Caki2 (cell line): ENCODE measurements at places on chromosomes 2 and 18. TPM values are rescaled to one million over a fixed set of nuclear protein-coding genes. Genes with fewer than 3 reads are reported as not detected.

DNA sequence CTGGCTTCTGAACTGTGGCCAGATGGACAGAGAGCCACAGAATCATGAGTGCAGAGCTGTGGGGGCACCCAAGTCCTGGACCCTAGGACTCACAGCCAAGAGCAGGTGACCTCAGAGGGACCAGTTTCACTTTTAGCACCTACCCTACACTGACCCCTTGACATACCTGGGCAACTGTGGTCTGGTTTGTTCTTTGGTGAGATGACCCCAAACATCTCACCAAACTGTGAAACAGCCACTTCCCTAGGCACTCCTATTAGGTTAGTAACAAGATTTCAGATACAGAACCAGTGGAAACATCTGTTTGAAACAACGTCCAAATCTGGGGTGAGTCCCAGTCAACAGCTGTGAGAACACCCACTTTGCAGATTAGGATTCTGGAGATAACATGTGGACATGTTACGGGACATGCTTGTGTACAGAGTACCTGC lies 1.9 kb upstream of the ZFP36L2 start:
- no peak for DNase-seq

Gene CAPN14
- 0.57 and 1.6 TPM in 2 replicates for total RNA-seq

Gene ITPRIPL1
- not detected in 2 replicates for total RNA-seq

Gene KIF1A
- total RNA-seq, result 1.2 TPM in 1 of 2 replicates, not detected in the other

Gene BUB1
- 76.6 and 93.2 TPM in 2 replicates for total RNA-seq

Gene ABHD1
- total RNA-seq, result 0.78 TPM in 1 of 2 replicates, not detected in the other

Gene CDKL4
- total RNA-seq, result not detected in 2 replicates

Gene CIDEA
- not detected in 2 replicates for total RNA-seq

DNA sequence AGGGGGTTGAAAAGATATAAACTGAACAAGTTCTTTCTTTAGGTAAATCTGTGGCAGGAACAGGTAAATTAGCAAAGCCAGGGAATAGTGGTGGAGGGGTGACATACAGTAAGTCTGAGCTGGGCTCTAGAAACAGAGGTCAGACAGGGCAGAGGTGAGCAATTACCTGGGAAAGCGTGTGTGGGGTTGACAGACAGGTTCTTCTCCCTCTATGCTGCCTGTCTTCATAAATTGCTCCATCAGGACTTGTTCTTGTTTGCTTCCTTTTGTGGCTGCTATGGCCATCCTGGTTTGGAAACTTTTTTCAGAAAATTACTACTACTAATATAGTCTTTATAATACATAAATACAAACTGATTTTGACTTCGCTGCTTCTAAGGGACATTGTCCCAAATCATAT lies 3.4 kb upstream of the ANKRD12 start:
- DNase-seq, result no peak

Gene NLRC4
- total RNA-seq, result not detected in 2 replicates

DNA sequence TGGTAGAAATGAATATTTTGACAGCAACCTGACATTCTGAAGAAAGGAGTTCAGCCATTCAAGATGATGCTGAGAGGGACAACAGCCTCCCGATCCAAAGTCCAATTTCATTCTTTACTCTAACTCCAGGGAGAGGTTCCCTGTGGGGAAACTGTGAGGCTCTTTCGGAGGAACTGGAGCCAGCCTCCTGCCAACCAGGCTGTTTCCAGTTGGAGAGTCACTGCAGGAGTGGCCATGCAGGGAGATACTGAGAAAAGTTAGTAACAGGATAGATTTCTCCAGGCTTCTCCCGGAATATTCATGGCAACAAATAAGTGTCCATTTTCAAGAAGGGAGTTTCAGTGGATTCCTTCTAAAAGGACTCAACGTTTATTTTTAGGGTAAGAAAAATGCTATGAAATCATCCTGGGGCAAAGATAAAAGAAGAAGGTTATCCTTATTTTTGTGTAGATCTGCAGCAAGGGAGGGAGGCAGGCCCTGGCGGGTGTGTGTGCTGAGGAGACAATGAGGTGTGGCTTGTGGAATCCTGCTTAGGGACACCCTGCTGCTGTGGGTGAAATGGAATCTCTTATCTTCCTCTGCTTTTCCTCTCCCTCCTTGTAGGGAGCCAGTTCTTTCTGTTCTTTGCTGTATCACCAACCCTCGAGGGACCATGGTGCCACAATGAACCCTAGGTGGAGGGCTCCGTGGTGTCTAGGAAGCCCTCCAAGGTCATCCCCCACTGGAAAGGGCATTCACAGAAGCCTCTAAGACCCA lies 18.1 kb downstream of the KLHL14 start:
- DNase-seq, result no peak

DNA sequence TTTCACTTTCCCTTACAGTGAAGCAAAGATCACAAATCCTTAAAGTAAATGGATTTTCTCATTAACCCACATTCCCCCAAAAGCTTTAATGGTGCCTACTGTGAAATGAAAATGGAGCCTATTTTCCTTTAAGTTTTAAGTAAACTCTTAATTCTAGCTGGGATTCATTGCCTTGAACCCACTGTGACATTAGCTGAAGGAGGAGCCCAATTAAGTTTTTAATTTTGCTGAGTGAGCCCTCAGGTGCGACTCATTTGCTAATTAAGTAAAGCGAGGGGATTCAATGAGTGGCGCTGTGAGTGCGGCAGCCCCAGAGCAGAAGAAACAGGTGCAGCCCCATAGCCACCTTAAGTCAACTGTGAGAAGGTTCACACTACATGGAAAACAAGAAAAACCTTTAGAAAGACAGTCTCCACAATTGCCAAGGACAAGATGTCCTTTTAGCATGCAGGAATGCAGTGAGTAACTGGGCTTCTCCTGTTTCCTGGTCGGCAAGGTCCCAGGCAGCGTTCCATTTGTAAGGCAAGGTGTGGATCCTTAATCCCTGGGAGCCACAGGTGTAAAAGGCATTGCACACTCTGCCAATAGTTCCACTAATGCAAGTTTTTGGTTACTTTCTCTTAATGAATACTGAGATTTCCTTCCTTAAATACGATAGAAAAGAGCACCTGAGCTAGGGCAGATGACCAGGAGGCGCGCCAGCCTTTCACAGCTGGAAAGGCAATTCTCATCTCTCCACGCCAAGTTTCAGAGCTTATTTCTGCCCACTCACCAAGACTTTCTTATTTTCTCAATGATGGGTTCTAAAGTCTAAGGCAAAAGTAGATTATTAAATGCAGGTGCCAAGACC lies 87.7 kb downstream of the TMEM18 start:
- no peak for DNase-seq

DNA sequence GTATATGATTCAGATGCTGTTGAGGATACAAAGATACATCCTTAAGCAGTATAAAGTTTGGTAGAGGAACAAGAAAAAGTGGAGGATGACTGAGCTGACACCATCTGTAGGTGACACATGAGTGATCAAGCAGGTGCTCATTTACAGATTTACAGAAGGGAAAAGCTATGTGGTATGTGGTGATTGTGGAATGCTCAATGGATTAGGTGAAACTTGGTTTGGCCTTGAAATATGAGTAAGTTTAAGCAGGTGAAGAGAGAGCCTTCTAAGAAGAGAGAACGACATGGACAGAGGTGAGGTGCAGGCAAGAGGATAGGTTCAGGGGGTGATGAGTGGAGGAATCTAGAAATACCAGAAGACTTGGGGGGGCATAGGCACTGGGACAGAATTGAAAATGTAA lies 5.9 kb downstream of the ASXL3 start:
- no peak for DNase-seq

Gene CNGA3
- not detected in 2 replicates for total RNA-seq

DNA sequence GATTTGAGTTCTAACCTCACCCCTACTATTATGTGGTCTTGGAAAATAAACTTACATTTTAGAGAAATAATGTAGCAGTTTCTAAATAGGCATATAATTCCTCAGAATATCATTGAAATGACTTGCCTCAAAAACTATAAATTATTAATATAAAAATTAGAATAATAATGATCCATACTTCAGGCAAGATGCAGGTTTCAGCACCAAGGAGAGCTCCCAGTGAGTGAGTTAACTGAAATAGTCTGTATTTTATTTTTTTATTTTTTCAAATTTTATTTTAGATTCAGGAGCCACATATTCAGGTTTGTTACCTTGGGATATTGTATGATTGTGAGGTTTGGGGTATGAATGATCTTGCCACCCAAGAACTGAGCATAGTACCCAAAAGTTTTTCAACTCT lies 472.2 kb upstream of the DCC start:
- DNase-seq, result no peak

DNA sequence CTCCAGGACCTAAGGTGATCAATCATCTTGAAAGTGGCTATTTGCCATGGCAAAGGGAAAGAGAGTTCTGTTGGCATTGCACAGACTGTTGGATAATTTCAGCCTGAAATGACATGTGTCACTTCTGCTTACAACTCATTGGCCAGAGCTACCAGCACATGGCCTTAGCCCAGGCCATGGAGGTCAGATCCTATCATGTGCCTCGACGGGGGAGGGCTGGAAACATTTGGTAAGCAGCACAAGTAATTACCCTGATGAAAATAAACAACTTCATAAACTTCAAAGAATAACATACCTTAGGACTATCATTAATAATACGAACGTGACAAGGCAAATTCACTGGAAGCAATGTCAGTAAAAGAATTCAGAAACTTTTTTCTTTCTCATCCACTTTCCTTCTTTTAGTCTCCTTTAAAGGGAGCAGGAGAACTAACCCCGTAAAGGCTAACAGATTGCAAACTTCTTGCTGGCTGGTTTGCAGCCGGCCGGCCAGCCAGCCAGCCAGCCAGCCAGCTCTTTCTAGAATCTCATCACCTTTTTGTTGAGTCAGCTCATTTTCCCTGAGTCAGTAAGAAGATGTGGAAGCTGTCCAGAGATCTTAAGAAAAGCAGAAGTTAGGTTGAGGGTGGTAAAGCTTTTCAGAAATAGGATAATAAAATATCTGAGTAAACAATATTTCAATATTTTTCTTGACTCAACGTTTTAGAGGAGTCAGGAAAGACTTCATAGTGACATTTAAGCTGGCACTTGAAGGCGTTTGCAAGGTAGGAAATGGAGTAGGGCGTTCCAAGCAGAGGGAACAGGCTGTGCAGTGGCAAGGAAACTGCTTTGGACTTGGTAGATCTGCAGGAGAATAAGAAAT lies 31.9 kb downstream of the CNRIP1 start:
- DNase-seq, result no peak

DNA sequence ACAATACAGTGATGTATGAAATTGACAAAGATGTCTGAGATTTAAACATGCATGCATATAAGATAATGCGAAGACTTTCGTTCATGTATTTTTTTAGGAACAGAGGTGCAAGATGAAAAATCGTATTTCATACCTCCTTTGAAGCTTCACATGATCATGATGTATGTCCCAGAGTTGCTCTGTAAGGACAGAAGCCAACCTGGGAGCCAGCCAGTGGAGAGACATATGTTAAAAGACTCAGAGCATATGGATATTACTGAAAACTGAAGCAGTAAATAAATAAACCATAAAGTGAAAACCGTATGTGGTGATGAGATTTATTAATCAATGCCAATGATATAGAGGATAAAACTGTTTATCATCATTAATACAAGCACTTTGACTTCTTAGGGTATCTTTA lies 424.4 kb upstream of the NETO1 start:
- DNase-seq, result no peak

DNA sequence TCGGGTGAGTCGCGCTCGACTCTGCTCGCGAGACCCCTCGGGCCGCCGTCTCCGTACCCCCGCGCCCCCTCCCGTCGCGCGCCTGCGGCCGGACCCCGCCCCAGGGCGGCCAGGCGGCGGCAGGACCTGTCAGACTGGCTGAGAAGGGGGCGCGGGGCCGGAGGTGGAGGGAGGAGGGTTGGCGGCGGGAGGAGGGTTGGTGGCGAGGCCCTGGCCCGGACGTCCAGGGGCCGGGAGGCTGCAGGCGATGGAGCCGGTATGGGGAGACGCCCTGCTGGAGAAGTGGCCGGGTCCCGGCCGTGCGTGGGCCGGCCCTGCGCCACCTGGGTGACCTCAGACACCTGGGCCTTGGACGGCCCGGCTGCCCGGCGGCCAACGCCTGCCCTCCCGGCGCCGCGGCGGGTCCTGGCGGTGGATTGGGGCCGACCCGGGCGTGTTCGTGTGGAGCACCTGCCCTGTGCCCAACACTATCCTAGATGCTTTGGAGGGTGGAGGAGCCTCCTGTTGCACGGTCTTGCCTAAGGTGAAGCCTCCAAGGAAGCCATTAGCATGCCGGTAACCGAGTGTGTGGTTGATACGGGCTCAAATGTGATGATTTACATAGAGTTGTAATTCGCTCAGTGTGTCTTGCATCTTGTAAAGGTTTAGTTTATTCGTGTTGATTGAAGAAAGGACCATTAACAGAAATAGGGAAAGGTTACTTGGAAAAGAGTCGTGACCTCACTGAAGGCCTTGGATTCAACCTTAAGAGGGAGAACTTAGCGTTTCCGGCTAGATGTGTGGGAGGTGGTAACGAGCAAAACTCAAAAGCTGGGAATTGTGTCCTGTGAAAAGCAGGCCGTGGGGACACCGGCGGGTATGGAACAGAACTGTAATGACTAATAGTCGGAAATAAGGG lies 550 bp downstream of the MYL12B start:
- no peak for DNase-seq

GRCh38 chr2:237345891-237346640 lies 67.9 kb downstream of the COL6A3 start:
- DNase-seq, result no peak

Gene DTYMK
- total RNA-seq, result 93.0 and 140 TPM in 2 replicates

Gene RAD51AP2
- total RNA-seq, result not detected in 2 replicates

DNA sequence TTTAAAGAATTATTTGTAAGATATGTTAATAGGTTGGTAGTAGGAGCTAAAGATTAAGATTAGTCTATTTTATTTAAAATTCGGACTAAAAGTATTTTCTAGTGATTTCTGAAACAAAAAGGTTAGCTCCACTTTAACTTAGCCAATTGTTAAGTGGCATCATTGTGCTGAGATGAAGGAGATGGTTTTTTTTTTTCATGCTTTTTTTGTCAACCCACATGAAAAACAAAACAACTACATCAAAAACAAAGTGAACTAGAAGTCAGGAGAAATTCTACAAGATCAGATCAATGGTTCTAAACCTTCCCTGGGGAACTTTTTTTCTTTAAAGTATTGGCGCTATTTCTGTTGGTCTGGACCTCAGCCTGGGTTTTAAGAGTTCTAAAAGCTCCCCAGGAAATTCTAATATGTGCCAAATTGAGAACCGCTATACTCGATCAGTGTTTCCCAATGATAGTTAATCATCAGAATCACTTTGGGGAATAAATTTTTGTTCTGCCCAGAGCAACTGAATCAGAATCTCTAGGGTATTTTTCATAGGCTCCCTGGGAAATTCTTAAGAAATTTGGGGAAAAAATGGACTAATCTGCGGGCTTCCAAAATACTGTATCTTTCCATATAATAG lies 2.3 kb downstream of the ZC3H6 start:
- no peak for DNase-seq

DNA sequence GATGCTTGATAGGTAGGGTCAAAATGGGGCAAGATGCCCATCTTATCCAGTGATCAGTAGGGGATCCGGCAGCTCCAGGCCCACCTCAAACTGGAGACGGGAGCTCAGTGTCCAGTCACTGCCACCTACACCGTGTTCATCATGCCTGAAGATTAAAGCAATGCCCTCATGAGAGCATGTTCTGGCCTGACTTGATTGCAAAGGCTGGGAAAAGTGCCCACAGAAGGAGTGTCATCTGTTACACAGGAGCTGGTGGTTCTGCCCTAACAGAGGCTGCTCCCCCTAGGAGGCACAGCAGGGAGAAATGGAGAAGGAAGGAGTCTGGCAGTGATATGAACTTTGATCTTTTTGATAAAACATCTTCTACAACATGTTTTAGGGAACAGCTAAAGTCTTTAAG lies 92.3 kb downstream of the CCBE1 start:
- no peak for DNase-seq

GRCh38 chr2:121587131-121587530 lies 56.5 kb downstream of the RNU4ATAC start:
- DNase-seq, result no peak
